GM23338 (cell line): ENCODE measurements at places on chromosomes 7 and 10. TPM values are rescaled to one million over a fixed set of nuclear protein-coding genes. Genes with fewer than 3 reads are reported as not detected.

H2BK1 gene
- not detected in 2 replicates for total RNA-seq

DNA sequence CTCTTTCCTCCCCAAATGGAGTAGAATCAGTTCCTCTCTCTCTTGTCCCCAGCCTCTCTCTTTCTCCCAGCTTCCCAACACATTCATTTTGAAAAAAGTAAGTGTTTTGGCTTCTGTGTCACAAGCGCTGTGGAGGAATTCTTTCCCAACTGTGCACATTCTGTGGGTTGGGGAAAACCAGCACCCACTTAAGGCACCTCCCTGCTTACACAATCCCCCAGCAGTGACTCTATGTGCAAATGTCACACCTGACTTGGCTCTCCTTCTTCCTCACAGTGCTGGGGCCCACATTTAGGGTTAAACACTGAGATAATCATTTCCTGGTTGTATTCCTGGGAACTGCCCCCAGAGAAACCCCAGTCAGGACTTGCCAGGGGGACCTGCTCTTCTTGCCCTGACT is 358.1 kb upstream of the ZNF32 start:
- H3K4me1 ChIP-seq, result no peaks in the 10 kb centered on the region
- no peak overlapping the region for H3K4me3 ChIP-seq
- no peak for DNase-seq
- H3K36me3 ChIP-seq, result no peaks in the 10 kb centered on the region
- no peaks in the 10 kb centered on the region for H3K27me3 ChIP-seq

DNA sequence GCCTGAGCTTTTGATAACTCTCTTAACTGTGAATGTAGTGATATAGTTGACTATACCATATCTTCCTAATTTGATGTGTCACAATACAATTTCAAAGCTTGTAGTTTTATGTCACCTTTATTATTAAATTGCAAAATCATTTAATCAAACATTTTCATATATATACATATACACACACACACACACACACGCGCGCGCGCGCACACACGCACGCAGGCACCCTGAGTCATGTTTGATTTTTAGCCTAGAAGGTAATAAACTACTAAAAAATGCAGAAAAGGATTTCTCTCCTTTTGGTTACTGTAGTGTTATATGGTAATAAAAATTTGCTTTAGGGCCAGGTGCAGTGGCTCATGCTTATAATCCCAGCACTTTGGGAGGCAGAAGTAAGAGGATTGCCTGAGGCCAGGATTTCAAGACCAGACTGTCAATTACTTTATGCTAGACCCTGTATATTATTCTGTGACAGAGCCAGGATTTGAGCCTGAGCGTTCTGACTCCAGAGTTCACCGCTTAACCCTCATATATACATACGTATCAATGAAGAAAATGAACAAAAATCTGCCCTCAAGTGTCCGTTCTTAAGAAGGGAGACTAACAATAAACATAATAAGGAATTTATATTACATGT is 89.6 kb downstream of the PODXL start:
- no peaks in the 10 kb centered on the region for H3K4me1 ChIP-seq
- no peak overlapping the region for H3K27ac ChIP-seq
- H3K36me3 ChIP-seq, result peaks cover 6% of the 10 kb centered on the region; the same call in 1 of the 2 replicates

DNA sequence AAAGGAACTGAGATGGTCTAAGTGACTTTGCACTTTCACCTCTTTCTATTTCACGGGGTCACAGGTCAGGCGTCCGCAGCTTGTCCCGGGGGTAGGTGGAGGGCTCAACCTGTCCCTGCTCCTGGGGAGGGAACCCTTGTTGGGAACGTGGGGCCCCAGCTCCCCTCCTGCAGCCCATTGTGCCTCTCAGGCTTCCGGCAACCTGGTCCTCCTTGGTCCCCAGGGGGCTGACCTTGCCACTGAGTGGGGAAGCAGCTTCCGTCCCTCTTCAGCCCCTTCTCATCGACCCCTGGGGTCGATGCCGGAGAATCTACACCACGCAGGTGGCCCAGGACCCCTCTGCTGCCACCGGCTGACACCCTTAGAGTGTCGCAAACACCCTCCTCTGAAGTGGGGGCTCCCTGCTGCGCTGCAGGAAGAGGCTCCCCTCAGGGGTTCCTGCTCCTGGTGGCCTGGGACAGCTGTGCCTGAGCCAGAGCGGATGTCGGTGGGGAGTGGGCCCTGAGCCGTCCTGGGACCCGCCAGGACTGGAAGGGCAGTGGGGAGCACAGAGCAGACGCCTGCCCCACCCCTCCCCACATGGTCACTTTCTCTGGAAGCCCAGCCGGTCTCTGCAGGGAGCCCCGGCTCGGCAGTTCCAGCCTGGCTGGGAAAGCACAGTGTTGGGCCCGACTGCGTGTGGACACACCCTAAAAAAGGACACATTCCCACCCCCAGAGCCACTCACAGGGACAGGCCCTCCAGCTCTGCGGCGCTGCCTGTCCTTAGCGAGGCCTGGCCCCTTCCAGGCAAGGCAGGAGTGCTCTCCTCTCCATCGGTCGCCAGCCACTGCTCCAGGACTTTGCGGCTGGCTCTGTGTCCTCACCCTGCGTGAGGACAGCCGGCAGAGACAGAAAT is 357.5 kb upstream of the SHH start:
- H3K36me3 ChIP-seq, result no peaks in the 10 kb centered on the region
- no peak overlapping the region for H3K27ac ChIP-seq
- H3K4me3 ChIP-seq, result no peak overlapping the region
- no peaks in the 10 kb centered on the region for H3K4me1 ChIP-seq
- no peak for DNase-seq
- no peaks in the 10 kb centered on the region for H3K27me3 ChIP-seq
